ENCODE measurements at places on chromosomes 2 and 18. TPM values are rescaled to one million over a fixed set of nuclear protein-coding genes. Genes with fewer than 3 reads are reported as not detected.

The GAL3ST2 gene
- not detected for total RNA-seq

The C2orf78 gene
- not detected for total RNA-seq

The POTEC gene
- not detected for total RNA-seq

The CCT4 gene
- total RNA-seq = 91.0 TPM

The UGT1A3 gene
- total RNA-seq = not detected

The ZSWIM2 gene
- not detected for total RNA-seq
